ENCODE measurements at places on chromosomes 1 and 21.

DNA sequence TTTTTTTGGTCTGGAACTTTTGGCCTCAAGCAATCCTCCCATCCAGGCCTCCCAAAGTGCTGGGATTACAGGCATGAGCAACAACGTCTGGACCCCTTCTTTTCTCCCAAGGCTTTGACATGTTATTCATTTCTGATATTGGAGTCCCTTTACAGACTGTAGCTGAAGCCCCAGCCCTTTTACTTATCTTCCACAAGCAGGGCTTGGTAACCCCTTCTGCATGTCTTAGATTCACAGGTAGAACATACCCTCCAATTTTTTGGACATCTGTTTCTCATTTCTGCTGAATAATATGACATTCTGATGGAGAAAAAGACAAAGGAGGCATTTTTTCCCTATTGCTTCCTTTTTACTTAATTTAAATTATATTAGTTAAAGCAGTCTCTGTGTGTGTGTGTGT lies 39.2 kb upstream of the RGS21 start:
- DNase-seq, result no peak

DNA sequence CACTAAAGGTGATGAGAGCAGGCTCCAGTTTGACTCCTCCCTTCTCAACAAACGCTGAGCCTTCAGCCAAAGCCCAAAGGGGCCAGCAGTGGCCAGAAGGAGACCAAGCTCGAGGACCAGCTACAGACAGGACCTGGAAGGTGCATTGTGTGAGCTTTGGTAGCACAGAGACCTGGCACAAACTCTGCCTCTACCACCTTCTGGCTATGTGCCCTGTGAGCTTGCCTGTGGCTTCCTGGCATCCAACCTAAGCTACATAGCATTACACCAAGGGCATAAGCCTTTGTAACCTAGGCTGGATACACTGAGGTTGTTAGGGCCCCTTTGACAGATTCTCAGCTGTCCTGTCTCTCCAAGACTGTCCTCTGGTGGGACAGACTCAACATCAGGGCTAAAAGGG lies 6.6 kb upstream of the VWA5B1 start:
- no peak for DNase-seq

DNA sequence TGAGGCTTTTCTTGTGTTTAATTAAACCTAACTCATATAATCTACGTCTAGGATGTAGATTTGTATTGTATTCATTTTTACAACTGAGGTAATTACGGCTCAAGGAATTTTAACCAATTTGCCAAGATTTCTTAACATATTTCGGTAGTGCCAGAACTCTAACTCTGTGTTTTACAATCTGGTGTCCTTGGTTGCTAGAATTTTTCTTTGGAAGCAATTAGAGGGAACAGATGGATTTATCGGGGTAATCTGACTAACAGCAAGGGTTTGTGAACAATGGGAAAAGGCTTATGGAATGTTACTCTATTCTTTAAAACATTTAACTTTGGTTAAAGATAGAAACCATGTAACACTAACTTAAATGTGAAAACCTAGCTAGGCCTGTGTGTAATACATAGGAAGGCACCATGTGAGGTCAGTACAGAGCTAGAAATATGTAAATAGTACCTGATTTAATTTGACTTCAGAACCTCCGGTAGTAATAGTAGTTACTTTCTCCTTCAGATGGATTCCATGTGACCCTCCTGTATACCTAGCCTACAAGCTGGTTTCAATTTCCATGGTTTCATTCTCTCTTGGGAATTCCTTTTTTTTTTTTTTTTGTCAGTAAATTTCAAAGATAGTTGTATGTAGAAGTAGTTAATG lies 1.2 kb downstream of the MTF2 start:
- DNase-seq, result no peak

DNA sequence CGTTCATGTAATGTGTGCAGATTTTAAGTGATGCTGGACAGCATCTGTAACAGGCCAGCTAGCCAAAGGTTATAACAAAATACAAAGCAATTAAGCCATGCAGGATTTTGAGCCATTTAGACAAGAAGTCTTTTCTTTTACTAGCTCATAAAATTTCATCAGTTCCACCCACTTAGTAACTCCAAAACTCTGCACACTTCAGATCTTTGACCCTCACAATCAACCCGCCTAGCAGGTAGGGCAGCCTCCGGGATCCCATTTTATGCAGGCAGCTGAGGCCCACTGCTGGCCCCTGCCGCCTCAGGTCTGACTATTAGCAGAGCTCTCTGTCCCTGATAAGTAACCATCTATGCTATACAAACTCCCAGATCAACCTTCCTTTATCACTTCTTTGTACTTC lies 9.2 kb downstream of the LBR start:
- DNase-seq, result no peak

- DNase-seq, result no peak
Observed at GRCh38 chr21:44425895-44426662, 29.2 kb upstream of the LRRC3 start.

- no peak for DNase-seq
Observed at GRCh38 chr1:218284377-218284916, 646 bp upstream of the RRP15 start.

- no peak for DNase-seq
Observed at GRCh38 chr1:63968663-63969440, 195.0 kb downstream of the ROR1 start.

DNA sequence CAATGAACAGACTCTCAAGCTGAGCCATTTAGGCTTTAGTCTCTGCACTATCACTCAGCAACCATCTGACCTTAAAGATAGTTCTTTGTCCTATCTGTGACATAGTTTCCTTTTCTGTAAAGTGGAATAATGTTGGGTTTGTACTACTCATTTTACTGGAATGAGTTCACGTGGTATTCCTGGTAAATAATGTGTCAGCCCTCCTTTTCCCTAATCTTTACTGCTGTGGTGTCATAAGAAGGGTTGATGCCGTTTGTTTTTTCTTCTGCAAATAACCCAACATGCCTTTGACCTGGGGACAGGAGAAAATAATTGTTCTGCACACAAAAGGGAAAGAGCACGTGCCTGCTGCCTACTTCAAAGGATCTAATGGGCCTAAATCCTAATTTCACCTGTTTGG lies 297.8 kb downstream of the BRINP3 start:
- DNase-seq, result no peak

GRCh38 chr1:51717842-51718241 lies 101.0 kb downstream of the OSBPL9 start:
- no peak for DNase-seq

- no peak for DNase-seq
Observed at GRCh38 chr1:204545202-204545601, 29.0 kb downstream of the MDM4 start.

All from activated CD4-positive, alpha-beta T cell treated with anti-CD3 and anti-CD28 coated beads, Interleukin-2, amount 50 U/mL, for 1 hour (primary cell).